ENCODE measurements at places on chromosomes 7 and 10.
A peak's percentile ranks its signal among the peaks of the same experiment; 100 is the strongest.

- no peak for DNase-seq
These were observed 34.6 kb upstream of the GLCCI1 start for GRCh38 chr7:7933915-7934526.

GRCh38 chr7:83739527-83739926 is 90.6 kb upstream of the SEMA3E start:
- DNase-seq: no peak

GRCh38 chr7:43054052-43054722 is 58.3 kb upstream of the HECW1 start:
- DNase-seq: no peak

DNA sequence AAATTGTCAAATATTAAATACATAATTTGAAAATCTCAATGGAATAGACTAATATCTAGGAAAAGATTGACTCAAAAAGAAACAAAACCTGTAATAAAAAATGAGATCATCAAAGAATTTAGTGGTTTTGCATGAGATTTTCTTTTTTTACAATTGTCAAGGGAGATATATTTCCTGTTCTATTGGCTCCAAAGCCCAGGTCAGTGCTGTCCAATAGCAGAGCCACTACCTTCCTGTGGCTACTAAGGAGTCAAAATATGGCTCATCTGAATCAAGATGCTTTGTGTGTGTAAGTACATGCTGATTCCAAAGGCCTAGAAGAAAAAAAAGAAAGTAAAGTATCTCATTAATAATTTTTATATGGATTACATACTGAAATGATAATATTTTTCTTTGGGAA is 191.9 kb downstream of the C7orf25 start:
- DNase-seq: no peak

- DNase-seq: no peak
These were observed 59.3 kb downstream of the CYP2C9 start for GRCh38 chr10:94997741-94998174.

GRCh38 chr7:17289074-17289645 is 9.3 kb upstream of the AHR start:
- DNase-seq: peak; percentile 27

DNA sequence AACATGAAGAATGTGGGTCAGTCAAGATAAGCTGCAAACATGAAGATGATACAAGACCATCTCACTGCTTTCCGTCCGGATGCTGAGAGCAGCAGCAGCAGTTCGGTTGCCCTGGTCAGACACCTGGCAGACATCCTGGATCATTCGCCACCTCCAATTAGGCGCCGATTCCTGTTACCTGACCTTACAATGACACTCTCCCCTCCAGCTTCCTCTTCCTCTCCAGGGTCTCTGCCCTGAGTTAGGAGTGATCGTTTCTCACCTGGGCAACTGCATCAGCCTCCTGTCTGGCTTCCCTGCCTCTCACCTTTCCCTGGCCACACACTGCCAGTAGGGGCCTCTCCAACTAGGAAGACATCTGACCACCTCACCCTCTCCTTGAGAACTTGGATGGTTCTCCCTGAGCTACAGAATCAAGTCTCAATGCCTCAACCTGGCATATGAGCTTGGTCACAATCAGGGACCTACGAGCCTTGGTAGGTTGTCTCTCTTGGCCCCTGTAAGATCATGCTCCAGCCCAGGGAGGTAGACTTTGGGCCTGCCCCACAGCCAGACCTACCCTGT is 31.4 kb upstream of the ENO4 start:
- no peak for DNase-seq

DNA sequence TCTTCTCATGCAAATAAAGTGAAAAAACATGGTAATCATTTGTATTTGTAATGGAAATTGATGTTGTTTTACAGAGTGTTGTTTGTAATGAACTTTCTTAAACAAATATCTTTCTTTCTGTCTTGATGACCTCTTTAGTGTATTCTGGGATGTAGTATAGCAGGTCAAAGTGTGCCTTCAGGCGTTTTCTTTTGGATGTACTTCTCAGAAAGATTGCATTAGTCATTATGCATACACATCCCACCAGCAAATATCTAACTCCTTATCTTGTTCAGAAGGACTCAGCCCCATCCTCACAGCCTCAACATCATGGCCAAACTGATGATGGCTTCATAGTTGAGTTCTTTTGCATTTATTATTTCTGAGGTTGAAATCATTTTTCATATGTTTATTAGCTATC is 124.7 kb downstream of the LRRC18 start:
- no peak for DNase-seq

DNA sequence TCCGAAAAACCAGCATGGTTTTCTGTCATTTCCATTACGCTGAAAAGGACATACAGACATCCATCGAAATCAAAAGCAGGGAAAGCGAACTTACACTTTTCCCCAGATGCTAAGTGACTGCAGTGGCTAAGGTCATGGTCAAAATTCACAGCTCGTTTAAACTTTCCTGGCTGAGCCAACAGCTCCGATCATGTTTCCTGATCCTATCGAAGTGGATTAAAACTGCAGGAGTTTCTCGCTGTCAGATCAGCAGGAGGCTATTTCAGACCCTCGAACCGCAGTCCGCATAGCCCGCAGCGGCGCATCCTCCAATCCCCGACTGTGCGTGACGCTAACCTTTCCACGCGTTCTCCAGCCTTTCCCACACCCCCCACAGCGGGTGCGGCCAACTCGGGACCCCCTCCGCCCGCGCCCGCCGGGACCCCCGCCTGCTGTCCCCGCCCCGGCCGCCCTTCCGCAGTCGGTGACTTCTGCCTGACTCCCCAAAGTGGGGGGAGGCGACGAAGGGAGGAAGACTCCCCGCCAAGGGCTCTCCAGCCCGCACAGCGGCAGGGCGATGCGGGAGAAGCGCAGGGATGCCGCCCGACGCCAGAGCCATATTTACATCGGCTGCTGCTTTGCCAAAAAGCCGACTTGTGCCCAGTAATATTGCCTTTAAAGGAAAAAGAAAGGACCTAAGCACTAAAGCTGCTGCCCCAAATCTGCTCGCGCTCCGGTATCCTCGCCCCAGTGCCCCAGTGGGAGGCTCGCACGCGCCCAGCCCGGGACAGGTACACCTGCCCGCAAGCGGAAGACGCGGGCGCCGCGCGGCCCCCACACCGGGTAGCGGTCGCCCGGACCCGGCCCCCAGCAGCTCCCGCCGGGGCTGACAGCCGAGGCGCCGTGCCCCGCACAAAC is 1.2 kb downstream of the PIP4K2A start:
- DNase-seq: peak; percentile 52

DNA sequence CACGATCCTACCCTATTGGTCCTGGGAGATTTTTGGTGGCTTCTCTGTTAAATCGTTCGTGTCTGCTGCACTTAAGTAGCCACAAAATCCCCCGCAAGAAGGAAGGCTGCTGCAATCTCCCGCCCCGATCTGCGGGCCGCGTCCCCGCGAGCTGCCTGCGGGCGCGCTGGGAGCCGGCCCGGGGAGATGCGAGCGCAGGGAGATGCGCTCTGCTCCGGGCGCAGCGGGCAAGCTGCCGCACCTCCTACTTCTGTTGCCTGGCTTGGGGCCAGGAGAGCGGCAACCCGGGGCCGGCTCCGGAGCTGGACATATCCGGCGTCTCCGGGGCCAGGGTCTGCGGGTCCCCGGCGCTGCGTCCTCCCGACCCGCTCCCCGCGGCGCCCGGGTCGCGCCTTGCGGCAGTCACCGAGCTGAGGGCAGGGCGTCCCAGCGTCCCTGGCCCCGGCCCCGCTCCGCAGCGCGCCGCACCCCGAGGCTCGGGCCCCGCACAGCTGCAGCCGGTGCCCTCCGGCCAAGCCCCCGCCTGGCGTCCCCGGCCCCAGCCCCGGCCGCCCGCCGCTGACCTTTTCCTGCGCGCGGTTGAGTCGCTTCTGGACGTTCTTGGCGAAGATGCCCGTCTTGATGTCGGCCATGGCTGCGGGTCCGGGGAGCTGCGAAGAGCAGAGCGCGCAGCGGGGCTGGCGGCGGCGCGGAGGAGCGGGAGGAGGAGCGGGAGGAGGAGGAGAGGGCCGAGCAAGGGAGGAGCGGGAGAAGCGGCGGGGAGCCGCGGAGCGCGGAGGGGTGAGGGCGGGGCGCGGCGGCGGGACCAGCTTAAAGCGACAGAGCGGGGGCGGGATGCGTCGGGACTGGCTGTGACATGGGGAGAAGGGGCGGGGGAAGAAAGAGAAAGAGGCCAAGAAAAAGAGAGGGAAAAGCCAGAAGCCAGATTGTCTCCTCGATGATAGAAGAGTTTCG is at the start of gene AMPH:
Gene AMPH, minus strand, starts transcription at position 654 of the 954 bp plus-strand sequence. Its CDS starts 22 bp downstream, at position 632.
- DNase-seq: peak; percentile 91

GRCh38 chr7:70498232-70498992 is 633.5 kb upstream of the GALNT17 start:
- peak; percentile 77 for DNase-seq

GRCh38 chr10:43138757-43139241 is 554 bp downstream of the CSGALNACT2 start:
- peak; percentile 67 for DNase-seq

- no peak for DNase-seq
These were observed 33.0 kb upstream of the LRRTM3 start for GRCh38 chr10:66892871-66893270.

GRCh38 chr7:156515911-156516790 is 124.4 kb upstream of the RNF32 start:
- DNase-seq: no peak

- no peak for DNase-seq
These were observed 54.8 kb downstream of the SEC23IP start for GRCh38 chr10:119947300-119947699.
